RPMI8226 (cell line): ENCODE measurements at places on chromosomes 5 and 9.

DNA sequence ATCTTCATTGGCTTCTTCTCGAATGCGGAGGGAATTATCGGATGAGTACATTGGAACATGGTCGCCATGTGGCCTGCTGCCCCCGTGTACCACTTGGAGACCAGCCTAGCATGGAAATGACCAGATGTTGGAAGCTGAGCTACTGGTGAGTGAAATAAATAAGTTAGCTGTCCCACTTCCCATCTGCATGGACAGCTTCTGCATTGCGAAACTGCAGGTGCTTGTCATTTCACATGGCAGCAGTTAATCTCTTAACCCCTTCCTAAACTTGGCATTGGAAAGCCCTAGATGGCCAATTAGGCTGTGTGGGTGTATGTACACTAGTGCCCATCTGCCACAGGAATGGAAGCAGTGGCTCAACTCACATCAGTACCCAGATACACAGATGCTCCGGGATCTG is 246.6 kb upstream of the IL12B start:
- no peak for DNase-seq

- DNase-seq: no peak
Measured at GRCh38 chr9:136831720-136832104, 10.6 kb upstream of the AJM1 start.

DNA sequence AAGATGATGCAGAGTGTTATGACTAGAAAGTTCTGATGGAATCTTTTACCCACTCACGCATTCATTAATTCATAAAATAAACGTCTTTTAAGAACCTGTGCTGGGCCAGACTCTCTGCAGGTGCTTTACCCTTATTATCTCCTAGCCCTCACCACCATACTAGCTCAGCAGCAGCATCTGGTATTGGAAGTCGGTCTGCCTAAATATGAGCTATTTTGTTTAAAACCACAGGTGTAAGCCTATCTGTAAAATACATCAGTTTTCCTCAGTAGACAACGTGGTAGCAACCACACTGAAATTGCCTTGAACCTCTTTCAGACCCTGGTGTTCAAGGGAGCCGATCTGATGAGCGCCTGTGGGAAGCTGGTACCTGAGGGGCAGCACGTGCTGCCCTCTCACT is 69.4 kb downstream of the PPIC start:
- DNase-seq: no peak

DNA sequence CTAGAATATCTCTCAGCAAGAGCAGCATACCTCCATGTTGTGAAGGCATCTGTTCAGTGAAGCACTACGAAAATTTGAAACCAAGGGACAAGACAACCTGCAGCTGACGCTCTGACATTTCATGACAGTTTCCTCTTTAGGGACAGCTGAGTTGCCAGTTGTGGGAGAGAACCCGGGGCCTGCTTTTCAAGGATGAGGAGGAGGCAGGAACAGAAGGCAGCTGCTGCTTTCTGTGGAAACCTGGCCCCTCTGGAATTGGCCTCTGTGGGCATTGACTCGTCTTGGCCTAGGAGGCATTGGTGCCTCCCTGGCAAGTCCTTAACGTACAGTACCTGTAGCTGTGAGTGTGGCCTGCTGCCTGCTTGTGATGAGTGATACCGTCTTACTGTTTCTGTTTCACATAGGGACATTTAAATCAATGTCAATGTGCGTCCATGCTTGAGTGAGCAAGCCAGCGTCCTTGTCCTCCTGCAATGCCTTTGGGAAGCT is 21.6 kb downstream of the SLC46A2 start:
- DNase-seq: no peak

- no peak for DNase-seq
Measured at GRCh38 chr9:5336688-5337087, 3.0 kb downstream of the RLN1 start.

GRCh38 chr5:152084476-152084875 is 159.8 kb upstream of the GLRA1 start:
- no peak for DNase-seq

GRCh38 chr9:109969011-109969410 is 189.0 kb downstream of the PALM2AKAP2 start:
- no peak for DNase-seq

DNA sequence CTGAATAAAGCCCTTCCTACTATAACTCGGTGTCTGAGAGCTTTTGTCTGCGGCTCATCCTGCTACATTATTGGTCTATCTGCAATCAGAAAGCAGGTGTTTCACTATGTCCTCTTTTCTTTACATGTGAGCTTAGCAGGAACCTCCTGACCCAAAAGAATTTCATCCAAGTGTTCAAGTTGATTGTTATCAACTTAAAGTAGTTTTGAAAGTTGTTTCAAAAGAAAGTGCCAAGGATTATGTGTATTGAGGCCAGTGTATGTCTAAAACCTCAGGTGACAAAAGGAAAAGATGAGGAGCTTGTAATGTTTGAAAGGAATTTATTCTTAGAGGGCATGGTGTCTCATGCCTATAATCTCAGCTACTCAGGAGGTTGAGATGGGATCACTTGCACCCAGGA is 8.1 kb upstream of the SELENOP start:
- DNase-seq: no peak

DNA sequence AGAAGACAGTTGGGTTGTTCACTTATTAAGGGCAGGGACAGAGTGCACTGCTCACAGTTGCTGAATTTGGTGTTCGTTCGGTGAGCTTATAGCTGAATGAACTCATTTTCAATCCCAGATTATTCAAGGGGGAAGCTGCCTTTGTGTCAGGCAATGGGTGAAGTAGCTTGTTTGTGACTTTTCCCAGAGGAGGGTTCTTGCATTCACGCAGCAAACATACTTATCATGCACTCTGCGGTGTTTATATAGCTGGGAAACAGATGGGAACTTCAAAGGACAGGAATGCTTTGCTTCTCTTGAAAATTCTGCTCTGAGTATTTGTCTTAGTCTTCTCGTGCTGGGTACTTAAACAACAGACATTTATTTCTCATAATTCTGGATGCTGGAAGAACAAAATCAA is 64.7 kb upstream of the ABCA1 start:
- no peak for DNase-seq
